ENCODE measurements at places on chromosomes 16 and 17.

DNA sequence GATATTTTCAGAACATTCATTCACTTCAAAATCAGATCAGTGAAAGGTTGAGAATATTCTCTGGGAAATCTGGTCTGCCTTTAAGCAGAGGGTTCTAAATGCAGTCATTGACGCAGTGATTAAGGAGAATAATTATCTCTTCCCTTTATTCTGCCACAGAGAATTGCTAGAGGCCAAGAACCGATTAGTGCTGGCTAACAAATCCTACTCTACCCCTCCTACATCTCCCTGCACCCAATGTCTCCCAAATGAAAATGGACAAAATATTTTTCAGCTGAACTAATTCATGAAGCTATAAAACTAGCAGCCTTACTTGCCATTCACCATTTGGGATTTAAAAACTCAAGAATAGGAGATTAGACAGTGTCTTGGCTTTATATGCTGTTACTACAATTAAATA lies 185.5 kb upstream of the SOX9 start:
- DNase-seq, result no peak

GRCh38 chr17:64077379-64077778 lies 52.6 kb downstream of the ERN1 start:
- DNase-seq, result no peak

DNA sequence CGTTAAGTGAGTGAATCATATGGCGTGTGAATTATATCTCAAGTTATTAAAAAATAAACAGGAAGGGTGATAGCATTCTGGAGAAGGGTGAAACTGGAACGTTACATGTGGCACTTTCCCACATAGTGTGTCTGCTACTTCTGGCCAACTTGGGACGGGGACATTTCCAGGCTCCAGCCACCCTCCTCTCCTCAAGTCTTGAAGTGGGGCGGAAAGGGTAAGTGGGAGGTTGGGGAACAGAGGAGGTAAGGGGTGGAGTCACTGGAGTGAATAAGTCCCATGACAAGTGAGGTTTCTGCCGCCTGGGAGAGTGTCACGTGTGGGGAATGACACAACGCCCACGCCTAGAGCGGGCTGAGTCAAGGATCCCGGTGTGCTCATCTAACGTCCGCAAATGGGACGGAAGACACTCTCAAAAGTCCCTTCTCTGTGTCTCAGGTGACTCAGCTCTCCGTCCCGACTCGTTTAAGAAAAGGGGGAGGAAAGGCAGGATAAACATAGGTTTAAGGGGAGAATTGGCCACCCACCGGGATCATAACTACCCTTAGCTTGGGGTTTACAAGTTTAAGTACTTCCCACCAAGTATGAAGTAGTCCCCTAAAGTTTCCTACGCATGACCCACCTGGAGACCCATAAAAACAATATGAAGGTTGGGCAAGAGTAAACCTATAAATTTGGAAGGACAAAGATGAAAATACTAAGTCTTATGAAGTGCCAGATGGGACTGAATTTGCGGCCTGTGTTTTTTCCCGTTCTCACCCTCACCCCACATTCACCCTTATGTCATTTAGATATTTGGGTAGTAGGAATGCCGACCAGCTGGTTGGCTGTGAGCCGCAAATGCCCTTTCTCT lies 1.2 kb upstream of the SPAG9 start:
- DNase-seq, result peak; percentile 97

DNA sequence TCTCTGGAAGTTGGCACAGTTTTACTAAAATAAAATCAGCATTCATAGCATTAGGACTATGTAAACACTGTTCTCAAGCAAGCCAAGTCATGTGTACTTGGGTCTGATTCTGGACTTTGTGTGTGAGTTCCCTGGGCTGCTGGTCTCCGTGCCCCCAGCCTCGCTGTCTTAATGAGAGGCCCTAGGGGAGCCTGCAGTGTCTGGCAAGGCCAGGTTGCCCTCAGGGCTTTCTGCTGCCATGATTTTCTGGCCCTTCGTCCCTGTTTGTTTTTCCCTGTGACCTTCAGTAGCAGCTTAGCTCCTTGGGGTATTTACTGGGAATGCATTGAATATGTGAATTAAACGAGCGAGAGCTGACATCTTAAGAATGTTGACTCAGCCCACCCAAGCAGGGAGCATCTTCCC lies 161.8 kb downstream of the RPTOR start:
- DNase-seq, result no peak

- no peak for DNase-seq
Measured at GRCh38 chr16:4699046-4699556, 5.7 kb downstream of the NUDT16L1 start.

- DNase-seq, result no peak
Measured at GRCh38 chr17:75082683-75083082, 5.1 kb upstream of the SLC16A5 start.

- DNase-seq, result no peak
Measured at GRCh38 chr17:55734128-55734781, 11.6 kb upstream of the TMEM100 start.
